Calu3 (cell line): ENCODE measurements at places on chromosomes 6 and 20.
A peak's percentile ranks its signal among the peaks of the same experiment; 100 is the strongest.

DNA sequence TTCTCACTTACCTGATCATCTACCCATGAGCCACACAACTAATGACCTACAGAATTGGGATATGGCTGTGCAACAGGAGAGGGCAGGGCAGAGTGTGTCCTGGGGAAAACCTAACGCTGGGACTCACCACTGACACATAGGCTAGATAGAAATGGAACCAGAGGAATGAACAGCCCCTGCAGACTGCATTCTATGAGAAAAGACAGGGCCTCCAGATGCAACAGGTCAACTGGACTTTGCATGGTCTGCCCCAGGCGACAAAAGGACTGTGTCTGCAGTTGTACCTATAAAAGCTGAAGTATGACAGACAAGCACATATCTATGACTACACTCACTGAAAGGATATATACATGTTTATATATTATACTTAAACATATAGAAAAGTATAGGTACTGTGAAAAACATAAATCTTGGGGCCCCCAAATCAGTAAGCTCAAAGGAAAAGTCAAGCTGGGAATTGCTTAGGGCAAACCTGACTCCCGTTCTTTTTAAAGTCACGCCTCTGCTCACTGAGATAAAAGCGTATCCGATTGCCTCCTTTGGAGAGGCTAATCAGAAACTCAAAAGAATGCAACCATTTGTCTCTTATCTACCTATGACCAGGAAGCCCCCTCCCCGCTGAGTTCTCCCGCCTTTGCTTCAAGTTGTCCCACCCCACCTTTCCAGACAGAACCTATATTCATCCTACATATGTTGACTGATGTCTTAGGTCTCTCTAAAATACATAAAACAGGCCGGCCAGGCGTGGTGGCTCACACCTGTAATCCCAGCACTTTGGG lies 68.5 kb downstream of the EPB41L2 start:
- DNase-seq: no peak

GRCh38 chr6:100664274-100665040 lies 199.7 kb upstream of the SIM1 start:
- peak; percentile 11 for DNase-seq

DNA sequence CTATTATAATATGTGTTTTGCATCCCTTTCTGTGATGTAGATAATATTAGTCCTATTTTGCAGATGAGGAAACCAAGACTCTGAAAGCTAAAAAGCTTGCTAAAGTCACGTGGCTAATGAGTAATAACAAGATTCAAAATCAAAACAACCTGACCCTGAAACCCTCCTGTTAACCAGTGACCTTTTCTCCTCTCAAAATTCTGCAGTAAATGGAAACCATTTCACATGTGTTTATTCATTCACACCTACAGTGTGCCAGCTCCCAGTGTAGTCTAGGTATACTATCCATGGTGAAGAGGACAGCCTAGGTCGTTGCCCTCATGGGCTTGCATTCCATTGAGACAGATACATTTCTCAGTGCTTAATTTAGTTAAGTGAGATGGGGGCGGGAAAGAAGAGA lies 30.6 kb upstream of the PHACTR2 start:
- no peak for DNase-seq

GRCh38 chr6:90428514-90428913 lies 131.9 kb upstream of the BACH2 start:
- no peak for DNase-seq

DNA sequence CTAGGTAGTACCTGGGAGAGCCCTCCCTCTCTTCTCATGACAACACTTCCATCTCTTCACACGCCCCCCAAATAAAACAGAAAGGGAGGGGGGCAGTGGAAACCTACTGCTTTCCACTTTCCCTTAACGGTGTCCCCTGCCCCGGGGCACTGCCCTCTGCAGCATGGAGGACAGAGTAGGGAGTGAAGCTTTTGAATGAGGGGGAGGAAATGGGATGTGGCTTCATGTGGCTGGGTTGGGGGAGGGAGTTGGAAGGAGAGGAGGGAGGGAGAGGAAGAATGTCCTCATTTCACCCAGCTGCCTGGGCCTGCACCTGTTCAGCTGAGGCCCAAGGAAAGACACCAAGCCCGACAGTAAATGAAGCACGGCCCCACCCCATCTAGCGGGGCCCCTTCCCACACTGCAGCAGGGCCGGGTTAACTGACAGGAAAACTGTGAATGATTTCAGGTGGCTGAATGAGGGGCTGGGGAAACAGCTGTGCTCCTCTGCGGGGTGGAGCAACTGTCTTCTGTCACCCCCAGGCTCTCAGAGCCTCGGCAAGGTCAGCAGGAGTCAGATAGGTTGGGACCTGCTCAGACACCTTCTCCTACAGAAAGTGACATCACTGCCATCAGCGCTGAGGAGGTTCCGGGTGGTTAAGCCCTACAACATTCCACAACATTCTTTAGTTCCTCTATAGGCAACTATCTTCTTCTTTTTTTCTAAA lies 40.0 kb upstream of the TAF8 start:
- DNase-seq: no peak

GRCh38 chr6:143331362-143331761 lies 119.1 kb downstream of the ADAT2 start:
- no peak for DNase-seq

DNA sequence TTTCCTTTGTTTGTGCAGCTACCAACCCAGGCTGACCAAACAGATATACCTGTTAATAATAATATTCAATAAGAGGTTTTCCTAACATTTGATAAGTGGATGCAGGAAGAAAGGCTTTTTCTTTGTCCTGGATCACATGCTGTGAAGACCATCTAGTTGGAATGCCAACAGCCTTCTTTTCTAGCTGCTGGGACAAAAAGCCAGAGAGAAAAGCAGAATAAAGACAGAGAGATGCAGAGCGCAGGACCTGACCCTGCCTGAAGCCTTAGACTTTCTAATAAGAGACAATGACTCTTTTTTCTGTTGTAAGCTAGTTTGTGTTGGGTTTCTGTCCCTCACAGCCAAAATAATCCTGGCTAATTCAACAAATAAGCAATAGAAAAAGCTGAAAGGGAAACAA lies 308.2 kb downstream of the PHF3 start:
- DNase-seq: no peak

DNA sequence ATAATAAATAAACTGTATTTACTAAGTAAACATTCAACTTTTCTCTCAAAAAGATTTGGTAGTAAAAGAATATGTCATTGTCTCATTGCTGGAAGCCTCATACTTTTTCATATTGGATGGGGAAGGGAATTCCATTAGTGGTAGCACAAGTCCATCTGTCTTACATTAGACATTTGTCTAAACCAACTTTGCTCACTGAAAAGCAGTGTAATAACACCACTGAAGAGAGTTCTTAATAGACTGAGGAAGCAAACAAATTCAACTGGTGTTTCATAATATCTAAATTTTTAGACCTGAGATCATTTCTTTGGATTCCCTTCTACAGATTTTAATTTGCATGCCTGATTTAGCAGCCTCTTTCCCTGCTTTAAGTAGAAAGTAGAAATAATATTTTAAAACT lies 62.7 kb downstream of the PLCB1 start:
- DNase-seq: no peak

DNA sequence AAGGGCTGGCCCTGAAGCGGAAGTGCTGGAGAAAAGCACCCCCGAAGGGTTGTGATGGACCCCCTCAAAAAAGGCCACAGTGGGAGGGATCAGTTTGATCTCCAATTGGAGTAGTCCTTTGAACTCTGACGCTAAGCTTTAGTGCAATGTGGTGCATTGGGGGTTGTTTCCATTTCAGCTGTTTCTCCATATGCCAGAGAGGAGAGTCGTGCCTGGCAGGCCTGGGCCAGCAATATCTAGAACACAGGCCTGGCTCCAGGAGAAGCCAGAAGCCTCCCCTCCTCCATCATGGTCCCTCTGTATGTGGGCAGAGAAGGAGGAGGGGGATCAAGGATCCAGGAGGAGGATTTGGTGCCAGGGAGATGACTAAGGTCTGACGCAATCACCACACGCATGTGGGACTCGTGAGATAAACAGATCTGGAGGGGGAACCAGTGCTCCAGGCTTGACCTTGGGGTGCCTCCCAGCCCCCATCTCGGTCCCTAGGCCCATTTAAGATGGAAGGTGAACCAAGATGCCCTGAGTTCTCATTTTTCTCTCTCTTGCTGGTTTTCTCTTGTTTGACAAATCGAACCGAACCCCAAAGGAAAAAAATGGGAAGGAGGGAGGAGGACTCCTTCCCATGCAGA lies 517.4 kb upstream of the JARID2 start:
- no peak for DNase-seq

DNA sequence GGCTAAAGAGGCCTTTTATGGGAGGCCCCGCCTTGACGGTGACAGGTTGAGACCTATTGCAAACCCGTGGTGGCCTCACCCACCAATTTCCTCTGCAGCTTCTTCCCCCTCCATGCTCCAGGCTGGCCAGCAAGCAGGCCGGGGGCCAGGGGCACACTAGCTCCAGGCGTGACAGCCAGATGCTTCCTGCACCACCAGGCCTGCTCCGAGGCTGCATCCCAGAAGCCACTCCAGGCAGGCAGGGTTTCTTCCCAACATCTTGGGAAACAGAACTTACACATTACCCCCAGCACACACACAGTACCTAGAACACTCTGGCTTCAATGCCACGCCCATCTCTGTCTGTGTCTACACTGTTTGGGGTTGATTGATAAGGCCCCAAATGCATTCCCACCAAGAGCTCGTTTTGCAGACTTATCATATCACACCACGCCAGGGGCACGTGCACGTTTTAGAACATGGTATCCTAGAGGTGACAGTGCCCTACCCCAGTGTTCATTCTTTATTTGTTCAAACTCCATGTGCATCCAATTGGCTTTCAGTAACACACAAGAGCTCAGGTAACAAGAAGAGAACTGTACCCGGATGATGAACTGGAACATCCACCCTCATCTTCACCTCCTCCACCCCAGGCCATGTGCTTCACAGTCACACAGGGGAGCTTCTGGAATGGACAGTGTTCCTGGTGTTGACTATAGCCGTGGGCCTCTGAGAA lies 221.4 kb upstream of the RREB1 start:
- no peak for DNase-seq

DNA sequence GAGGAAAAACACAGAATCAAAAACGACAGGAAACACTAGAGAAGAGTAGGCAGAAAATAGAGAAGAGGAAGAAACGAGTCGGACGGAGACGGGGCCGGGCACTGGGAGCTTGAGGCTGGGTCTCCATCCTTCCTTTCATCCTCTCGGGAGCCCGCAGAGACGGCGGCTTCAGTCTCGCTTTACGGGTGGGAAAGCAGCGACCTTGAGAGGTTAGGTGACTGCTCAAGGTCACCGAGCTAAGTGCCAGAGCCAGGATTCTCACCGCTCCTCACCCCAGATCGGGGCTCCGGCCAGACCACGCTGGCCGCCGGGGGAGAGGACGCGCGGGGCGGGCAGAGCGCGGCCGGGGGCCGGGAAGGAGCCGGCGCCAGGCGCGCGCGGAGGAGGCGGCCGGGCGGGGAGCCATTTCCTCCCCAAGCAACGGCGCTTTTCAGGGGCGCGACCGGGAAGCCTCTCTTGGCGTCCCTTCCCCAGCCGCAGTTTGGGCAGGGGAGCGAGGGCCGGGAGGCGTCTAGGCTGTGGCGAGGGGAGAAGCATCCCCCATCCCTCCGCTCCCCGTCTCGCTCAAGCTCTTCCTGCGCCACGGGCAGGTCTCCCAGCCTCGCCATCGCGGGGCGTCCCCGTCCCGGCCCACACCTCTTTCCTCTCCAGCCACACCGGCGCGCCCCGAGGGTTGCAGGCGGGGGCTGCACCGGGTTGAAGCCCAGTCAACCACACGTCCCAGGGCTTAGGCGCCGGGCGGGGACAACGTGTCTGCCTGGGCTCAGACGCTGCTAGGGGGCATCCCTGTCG lies 24.1 kb upstream of the MAP3K7 start:
- peak; percentile 9 for DNase-seq

DNA sequence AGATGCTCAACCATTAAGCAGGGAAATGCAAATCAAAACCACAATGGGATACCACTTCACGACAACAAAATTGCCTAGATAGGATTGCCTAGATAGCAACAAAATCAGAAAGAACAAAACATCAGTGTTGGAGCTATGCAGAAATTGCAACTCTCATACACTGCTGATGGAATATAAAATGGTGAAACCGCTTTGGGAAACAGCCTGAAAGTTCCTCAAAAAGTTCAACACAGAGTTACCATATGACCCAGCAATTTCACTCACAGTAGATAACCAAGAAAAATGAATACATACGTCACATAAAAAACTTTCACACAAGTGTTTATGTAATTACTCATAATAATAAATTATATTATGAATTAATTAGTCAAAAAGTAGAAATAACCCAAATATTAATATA lies 78.3 kb downstream of the MAFB start:
- no peak for DNase-seq

DNA sequence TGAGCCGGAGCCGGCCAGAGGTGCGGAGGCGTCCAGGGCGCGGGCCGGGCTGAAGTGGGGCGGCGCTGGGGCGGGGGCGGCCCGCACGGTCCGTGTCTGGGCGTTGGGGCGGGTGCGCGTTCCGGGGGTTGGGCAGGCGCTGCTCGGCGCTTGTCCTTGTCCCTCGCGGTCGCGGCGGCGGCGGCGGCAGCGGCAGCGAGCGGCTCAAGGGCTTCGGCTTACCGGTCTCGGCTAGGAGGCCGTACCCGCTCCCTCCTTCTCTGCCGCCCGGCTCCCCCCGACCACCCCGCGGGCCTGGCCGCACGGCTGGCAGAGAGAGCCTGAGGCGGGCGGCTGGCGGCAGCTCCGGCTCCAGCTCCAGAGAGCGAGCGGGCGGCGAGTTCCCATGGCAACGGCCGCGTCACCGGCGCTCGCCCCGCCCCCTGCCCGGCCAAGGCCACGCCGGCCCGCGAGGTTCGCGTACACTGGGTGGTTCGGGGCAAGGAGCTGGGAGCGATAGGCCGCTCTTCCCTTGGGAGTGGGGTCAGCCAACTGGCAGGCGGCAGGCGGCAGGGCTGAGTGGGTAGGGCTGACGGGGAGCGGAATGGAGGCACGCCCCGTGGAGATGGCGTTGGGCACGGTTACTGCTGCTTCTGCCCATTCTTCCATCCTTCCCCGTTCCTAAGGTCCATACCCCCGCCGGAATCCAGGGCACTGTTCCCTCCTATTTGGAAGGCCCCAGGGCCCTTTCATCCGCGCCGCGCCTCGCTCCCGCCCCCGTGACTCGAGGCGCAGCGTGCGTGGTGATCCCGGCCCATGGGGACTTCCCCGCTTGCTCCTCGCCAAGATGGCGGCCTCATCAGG lies at the start of gene LRRC73:
Gene LRRC73, minus strand, starts transcription at position 363 of the 843 bp plus-strand sequence. CDS start 561 bp downstream, outside the sequence.
- DNase-seq: peak; percentile 96

DNA sequence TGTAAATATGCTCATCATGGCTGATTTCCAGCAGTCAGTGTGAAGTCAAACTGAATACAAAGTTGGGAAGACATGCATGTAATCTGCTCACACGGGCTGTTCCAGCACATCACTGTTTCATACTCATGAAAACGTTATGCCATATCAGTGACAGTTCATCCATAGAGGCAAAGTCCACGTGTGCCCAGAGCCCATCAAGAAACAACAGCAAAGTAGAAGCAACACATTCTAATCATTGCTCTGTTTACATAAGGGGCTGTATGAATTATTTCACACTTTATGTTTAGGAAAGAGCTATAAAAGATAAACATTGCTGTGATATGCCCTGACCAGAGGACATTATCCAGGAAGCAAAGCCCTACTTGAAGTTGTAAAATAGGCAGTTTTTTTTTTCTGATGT lies 157.0 kb upstream of the ENPP5 start:
- DNase-seq: no peak
